ENCODE measurements at places on chromosomes 3 and 15.
A peak's percentile ranks its signal among the peaks of the same experiment; 100 is the strongest.

- no peak for DNase-seq
These were observed 284.5 kb upstream of the PLSCR5 start for GRCh38 chr3:146889626-146890025.

- no peak for DNase-seq
These were observed 3.2 kb downstream of the XCR1 start for GRCh38 chr3:46024131-46024530.

DNA sequence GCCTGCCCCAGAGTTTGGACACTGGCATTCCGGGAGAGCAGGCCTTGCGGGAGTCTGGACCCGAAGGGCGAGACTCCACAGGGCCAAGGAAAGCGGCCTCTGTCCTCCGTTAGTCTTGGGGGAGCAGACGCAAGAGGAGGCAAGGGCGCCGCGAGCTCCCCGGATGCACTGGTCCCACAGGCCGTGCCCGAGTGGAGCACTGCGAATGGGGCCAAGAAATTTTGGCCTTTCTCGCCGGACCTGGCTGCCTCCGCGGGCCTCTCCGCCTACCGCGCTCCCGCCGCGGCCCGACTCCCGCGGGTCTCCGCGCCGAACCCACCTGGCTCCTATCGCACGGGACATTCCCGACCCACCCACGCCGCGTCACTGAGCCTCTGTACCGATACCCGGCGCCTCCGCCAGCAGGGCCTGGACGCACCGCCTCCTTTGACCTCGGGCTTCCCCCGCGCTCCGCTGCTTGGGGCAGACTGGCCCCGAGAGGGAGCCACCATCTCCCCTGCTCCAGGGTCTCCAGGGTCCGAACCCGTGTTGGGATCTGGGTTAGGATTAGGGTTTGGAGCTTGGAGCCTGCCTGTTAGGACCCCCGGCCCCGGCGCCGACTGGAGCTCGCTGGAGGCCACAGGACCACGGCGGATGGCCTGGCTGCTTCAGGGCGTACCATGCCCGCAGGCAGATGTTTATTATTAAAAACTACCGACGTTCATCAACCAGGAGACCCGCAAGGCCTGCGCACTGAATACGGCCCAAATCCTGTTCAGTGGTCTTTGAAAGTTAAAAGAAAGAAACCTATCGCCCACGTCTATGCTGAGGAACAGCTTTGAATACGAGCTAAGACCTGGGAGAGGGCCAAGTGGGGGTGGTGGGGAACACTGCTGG is 11.7 kb downstream of the SHOX2 start:
- peak; percentile 16 for DNase-seq

- peak; percentile 19 for DNase-seq
These were observed 28.9 kb downstream of the CDAN1 start for GRCh38 chr15:42707873-42708544.

- DNase-seq: peak; percentile 60
These were observed 826 bp downstream of the LRRC58 start for GRCh38 chr3:120348065-120348990.

- no peak for DNase-seq
These were observed 27.5 kb upstream of the RPL39L start for GRCh38 chr3:187166750-187167149.

DNA sequence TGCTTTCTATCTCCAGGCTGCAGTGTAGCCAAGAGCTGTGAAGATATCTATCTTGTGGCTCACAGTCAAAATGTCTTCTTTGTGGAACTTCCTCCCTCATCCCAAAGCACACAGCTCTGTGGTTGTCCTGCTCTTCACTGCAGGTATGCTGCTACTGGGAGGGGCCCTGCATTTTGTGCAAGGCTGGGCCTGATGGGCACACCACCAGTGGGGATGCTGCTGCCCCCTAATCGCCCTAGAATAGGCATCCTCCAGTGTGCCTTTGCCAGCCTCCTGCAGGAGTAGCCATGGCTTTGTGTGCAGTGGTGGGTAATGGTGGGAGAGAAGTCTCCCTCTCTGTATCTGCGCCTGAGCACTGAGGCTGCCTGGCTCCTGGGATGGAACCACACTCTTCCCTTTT is 297.3 kb downstream of the DOCK3 start:
- no peak for DNase-seq

GRCh38 chr15:30953183-30953582 is 38.2 kb downstream of the MTMR10 start:
- no peak for DNase-seq

DNA sequence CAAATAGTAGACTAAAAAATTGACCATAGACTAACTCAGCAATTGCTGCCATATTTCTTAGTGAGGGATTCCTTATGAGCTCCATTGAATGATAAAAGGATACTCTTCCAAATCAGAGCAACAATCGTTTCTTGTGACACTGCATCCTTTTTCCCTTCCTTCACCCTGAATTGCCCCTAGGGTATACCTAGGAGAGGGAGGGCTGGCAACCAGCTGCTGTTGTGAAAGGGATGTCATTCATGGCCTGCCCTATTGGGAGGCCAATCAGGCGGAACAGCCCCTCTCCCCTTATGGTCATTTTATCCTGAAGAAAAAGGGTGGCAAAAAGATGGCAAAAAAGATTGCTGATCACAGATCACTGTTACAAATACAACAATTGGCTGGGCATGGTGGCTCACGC is 26.3 kb downstream of the B3GNT5 start:
- DNase-seq: no peak

- no peak for DNase-seq
These were observed 14.7 kb upstream of the RPL29 start for GRCh38 chr3:52010431-52010830.

- no peak for DNase-seq
These were observed 138.8 kb upstream of the TLE3 start for GRCh38 chr15:70236341-70237086.

DNA sequence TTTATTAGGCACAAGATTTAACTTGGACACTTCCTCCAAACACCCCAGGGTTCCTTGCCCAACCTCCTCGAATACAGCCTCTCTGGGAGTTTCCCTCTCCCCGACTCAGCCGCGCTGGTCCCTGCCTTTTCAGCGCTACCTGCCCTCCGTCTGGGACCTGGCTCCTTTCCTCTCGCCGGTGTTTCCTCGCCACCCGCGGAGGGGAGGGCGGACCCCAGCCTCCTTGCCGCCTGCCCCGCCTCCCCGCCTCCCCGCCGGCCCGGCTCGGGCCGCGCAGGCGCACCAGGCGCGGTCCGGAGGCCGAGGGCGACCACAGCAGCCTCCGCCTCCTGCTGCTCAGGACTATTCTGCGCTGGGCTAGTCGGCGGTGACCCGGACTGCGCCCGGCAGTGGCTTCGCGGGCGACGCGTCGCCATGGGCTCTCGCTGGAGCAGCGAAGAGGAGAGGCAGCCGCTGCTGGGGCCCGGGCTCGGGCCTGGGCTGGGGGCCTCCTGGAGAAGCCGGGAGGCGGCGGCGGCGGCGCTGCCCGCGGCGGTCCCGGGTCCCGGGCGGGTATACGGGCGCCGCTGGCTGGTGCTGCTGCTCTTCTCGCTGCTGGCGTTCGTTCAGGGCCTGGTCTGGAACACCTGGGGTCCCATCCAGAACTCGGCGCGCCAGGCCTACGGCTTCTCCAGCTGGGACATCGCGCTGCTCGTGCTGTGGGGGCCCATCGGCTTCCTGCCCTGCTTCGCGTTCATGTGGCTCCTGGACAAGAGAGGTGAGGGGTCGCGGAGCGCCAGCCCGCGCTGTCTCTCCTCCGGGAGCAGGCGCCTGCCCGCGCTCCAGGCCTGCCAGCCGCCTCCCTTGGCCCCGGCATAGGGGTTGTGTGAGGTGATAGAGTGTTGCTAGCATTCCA is at the start of gene SLC49A4:
SLC49A4 (plus strand) TSS at position 291 of the 895 bp plus-strand sequence; CDS start at position 415, 124 bp downstream.
- DNase-seq: peak; percentile 70

GRCh38 chr15:26729030-26729429 is 43.8 kb downstream of the GABRB3 start:
- no peak for DNase-seq

DNA sequence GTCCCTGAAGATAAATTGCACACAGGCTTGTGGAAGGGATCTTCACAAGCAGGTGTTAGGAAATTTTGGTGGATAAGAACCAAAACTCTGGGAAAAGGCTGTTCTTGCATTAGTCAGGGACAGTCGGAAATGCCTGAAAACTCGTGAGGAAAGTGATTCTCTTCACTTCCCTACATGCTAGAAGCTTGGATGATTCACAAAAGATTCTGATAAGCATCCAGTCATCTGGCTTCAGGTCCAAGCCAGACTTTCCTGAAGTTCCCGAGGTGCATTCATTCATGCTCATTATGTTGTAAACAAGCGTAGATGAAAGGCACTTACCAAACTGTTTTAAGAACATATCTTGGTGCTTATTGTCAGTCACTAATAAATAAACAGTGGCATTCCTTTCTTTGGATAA is 1028.7 kb downstream of the NTRK3 start:
- no peak for DNase-seq

GRCh38 chr3:127052121-127052561 is 69.2 kb downstream of the PLXNA1 start:
- DNase-seq: no peak

DNA sequence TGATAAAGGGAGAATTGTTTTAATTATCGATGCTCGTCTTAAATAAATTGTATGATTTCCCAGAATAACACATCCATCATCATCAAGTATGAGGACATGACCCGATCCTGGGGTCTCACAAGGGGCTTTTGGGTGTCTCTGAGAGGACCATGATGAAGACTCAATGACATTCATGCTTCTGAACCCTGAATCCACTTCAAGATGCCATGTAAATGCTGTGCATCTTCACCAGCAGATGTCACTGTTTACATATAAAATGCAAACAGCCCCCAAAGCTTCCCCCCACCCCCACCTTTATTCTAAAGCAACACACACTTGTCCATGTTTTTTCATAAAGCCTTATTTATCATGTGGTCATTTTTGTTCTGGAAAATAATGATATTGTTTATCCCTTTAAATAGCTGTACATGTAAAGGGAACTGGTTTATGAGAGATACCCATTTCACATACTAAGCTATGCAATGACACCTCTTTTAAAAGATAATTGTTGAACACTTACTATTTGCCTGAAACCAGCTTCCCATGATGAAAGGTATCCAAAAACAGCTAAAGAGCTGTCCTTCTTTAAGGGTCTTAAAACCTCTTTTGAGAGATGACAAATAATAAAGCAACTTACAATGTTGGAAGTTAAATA is 69.7 kb upstream of the UBE3A start:
- DNase-seq: peak; percentile 16

- no peak for DNase-seq
These were observed 110.0 kb upstream of the SLC4A7 start for GRCh38 chr3:27594096-27594690.

DNA sequence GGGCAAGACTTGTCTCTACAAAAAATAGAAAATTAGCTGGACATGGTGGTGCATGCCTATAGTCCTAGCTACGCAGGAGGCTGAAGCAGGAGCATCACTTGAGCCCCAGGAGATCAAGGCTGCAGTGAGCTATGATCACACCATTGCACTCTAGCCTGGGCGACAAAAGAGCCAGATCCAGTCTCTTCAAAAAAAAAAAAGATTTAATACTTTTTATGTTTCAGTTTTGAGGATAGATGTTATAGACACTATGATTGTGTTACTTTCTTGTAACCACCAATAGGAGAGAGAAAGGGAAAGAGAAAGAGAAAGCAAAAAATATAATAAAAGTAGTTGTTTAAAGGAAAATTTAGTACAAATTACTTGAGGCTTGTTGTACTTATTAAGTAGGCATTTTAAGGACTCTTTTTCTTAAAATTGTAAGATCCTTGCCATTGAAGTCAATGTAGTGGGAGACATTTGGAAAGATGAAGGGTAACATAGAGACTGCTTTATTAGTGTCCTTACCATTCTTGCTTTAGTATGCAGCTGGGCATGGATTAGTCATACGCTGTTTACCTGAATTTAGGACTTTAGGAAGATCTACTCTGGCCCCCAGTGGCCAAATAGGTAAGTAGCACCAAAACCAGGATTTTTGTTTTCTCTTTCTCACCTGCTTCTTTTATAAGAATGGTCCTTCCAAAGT is 35.1 kb upstream of the ZDHHC23 start:
- peak; percentile 80 for DNase-seq

DNA sequence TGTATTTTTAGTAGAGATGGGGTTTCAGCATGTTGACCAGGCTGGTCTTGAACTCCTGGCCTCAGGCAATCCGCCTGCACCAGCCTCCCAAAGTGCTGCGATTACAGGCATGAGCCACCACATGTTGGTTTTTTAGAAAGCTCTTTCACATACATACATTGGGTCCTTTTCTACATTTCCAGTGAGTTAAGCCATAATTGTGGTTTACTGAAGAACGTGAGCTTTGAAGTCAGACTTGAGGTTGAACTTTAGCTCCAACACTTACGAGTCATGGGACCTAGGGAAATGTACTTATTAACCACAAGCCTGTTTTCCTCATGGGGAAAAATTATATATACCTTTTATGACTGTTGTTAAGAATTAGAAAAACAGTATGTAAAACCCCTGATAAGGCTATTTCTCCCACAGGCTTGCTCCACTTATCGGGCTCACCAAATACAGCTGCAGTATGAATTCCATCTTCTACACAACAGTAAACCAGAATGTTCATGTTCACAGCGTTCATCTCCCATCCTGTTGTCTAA is 39.0 kb downstream of the GPR160 start:
- DNase-seq: no peak

DNA sequence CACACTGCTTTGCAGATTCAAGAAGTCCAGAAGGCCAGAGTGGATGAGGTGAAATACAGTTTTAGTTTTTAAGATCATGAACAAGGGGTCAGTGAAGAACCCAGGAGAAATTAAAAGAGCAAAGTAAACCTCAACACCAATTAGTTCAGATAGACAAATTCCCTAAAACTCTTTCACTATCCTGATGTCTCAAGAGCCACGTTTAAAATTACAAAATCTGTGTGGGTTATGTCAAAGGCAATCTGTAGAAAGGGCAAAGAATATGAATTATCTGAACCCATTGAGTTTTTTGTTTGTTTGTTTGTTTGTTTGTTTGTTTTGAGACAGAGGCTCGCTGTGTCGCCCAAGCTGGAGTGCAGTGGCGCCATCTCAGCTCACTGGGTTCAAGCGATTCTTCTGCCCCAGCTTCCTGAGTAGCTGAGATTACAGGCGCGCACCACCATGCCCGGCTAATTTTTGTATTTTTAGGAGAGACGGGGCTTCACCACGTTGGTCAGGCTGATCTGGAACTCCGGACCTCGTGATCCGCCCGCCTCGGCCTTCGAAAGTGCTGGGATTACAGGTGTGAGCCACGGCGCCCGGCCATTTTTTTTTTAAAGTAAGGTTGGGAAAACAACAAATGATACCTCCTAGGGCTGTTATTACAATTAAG is 32.1 kb upstream of the ST3GAL6 start:
- no peak for DNase-seq

DNA sequence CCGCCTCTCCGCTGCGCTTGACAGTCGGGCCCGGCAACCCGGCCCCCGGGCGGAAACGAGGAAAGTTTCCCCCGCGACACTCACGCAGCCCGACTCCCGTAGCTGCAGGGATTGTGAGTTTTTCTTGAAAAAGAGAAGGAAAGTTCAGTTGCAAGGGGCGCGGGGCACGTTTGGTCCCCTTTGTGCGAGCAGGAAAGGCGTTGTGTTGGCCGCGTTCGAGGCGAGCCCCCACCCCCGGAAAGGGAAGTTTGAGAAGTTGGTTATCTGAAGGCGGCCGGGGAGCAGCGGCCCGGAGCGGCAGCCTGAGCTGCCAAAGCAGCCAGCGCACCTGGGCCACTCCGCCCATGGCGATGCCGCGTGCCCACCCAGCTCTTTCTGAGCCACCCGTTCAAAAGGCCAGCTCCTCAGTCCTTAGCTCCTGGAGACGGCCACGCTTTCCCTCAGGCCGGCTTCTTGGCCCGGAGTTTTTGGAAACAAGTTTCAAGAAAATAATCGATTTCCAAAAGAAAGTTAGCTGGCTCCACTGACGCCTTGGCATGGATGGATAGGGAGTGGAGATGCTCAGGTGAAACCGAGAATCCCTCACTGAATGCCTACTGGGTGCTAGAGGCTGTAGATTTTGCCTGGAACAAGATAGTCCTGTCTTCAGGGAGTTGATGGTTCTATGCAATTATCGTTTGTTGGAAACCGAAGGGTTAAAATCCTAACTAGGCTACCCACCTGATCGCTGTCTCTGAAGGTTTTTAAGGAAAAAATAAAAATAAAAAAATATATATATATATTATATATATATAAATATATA is 832 bp downstream of the TGFBR2 start:
- DNase-seq: peak; percentile 84

Measured in hematopoietic multipotent progenitor cell (in vitro differentiated cells).